ENCODE measurements at places on chromosomes 6 and 20. TPM values are rescaled to one million over a fixed set of nuclear protein-coding genes. Genes with fewer than 3 reads are reported as not detected.

- DNase-seq: no peak
Observed at GRCh38 chr6:91497770-91498169, 910.9 kb upstream of the MAP3K7 start.

DNA sequence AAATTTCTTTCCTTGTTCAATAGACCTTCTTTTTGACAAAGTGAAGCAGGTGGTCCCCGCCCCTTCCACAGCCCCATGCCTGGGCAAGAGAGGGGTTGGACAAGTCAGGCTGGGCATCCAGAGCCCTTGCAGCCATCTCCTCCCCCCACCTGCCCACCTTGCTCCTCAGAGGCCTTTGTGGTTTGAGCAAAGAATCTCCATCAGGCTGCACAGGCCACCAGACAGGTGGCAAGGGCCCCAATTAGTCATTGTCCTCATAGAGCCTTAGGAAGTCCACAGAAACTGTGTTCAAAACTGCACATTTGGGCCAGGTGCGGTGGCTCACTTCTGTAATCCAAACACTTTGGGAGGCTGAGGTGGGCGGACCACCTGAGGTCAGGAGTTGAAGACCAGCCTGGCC, 1.5 kb upstream of the MAPK13 start:
- no peak for DNase-seq

- peak; percentile 87 for DNase-seq
Observed at GRCh38 chr6:12555267-12555666, 161.3 kb upstream of the PHACTR1 start.

GRCh38 chr20:46063652-46064054, 26.1 kb downstream of the NCOA5 start:
- no peak for DNase-seq

- DNase-seq: peak; percentile 63
Observed at GRCh38 chr20:31790401-31790800, 28.8 kb upstream of the MYLK2 start.

DNA sequence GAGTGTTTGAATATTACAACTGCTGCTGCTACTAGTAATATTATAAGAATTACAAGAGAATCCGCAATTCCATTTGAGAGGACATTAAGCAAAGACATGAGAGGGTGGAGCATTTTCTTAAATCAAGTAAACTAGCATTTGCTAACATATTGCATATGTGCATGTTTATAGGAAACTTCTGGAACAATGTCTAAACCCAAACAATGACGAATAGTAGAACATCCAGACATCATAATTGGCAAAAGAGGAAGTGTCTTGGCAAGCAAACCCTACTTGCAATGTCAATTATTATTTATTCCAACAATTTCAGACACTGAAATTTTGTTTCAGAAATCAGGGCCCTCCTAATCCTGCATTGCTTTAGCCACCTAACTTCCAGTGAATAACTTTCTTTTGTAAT, 1155.3 kb upstream of the GJE1 start:
- peak; percentile 82 for DNase-seq

DNA sequence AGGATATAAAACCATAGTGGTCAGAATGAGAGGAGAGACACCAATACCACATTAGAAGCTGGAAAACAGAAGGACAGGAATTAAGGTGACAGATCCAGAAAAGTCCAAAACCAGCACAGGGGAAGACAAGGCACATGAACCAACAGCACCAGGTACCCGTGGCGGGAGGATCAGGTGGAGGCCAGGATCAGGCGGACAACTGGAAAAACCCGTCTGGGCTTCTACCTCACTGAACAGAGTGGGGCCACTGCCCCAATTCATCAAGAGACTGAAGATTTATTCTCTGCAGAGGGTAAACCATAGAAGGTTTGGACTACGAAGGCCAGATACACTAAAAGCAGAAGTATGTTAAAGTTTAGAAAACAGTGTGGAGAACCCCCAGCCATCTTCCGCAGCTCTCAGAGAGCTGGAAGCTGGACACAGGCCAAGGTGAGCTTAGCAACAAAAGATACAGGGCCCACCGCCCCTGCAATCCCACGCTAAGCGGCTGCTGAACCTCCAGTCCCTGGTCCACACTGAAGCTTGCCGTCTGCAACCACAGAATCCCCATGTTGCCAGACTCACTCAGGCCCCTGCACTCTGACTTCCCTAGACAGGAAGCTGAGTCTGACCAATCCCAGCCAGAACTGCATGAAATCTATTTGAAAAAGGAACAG, 29.9 kb downstream of the ABHD12 start:
- DNase-seq: peak; percentile 17

DNA sequence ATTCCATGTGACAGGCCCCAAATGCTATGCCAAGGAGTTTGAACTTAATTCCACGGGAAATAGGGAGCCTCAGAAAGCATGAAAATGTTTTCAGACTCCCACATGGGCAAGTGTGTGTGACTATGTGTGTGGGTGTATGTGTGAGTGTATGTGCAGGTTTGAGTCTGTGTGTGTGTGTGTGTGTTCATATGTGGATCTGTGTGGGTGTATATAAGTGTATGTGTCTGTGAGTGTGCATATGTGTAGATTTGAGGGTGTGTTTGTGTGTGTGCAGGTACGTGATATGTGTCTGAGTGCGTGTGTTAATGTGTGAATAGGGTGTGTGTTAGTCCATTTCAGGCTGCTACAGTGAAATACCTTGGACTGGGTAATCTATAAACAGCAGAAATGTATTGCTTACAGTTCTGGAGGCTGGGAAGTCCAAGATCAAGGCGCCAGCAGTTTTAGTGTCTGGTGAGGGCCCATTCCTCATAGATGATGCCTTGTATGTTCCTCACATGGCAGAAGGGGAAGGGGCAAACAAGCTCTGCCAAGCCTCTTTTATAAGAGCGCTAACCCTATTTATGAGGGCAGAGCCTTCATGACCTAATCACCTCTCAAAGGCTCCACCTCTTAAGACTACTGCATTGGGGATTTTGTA, 181.1 kb upstream of the TAB2 start:
- no peak for DNase-seq

GRCh38 chr20:57001126-57001767, 265.2 kb downstream of the BMP7 start:
- no peak for DNase-seq

KIAA1755 gene
- 4.9 TPM for total RNA-seq

FNDC11 gene
- 0.25 TPM for total RNA-seq

MYCT1 gene
- total RNA-seq: 2.6 TPM

LHFPL5 gene
- not detected for total RNA-seq

HLA-DQB1 gene
- not detected for total RNA-seq

C6orf58 gene
- total RNA-seq: not detected
